ENCODE measurements at places on chromosomes 6 and 20.

- DNase-seq, result no peak
Observed at GRCh38 chr6:142005021-142005420, 127.7 kb upstream of the GJE1 start.

- no peak for DNase-seq
Observed at GRCh38 chr20:24610341-24611115, 141.1 kb downstream of the SYNDIG1 start.

DNA sequence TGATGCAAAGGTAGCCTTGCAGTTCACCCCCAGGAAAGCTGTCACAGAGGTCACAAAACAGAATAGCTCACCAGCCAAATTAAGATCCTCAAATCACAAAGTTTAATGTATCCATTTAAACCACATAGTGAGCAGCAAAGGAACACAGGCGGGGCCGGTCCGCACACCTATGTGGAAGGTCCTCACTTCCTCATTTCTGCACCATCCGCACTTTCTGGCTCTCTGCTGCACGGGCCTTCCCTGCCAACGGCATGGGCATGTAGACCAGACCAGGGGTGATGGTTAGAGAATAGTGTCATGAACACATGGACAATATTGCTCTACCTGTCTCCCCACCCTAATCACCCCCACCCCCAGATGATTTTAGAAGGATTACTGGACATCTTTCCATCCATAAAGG is 12.1 kb upstream of the TBXT start:
- DNase-seq, result no peak

DNA sequence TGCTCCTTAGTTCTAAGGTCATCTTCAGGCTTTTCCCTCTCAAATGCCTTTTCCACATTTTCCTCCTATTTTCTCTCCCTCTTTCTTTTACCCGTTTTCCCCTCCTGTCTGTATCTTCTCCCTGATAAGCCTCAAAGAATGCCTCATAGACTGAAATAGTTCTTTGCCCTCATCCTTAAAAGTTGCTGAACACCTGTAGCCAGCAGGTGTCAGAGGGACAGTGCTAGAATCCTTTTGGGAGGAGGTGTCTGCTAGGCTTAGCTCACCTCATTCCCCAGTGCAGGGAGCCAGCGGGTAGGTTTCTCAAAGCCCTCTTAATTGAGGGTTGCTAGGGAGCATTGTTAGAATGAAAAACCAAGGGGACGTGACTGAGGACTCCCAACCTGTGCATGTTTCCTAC is 204.0 kb downstream of the TSHZ2 start:
- no peak for DNase-seq

GRCh38 chr6:11763460-11764249 is 14.9 kb downstream of the ADTRP start:
- DNase-seq, result no peak

- DNase-seq, result peak; percentile 81
Observed at GRCh38 chr6:20173833-20174792, 38.2 kb downstream of the MBOAT1 start.

- DNase-seq, result no peak
Observed at GRCh38 chr20:63189846-63190559, 25.9 kb downstream of the YTHDF1 start.

GRCh38 chr6:119170447-119171087 is 92.1 kb upstream of the FAM184A start:
- no peak for DNase-seq

GRCh38 chr6:151014404-151015100 is 149.1 kb downstream of the MTHFD1L start:
- no peak for DNase-seq

- DNase-seq, result no peak
Observed at GRCh38 chr20:39800548-39800947, 838.4 kb downstream of the DHX35 start.

GRCh38 chr6:90346729-90347128 is 50.1 kb upstream of the BACH2 start:
- DNase-seq, result no peak

GRCh38 chr20:11217326-11218172 is 543.8 kb upstream of the JAG1 start:
- no peak for DNase-seq

DNA sequence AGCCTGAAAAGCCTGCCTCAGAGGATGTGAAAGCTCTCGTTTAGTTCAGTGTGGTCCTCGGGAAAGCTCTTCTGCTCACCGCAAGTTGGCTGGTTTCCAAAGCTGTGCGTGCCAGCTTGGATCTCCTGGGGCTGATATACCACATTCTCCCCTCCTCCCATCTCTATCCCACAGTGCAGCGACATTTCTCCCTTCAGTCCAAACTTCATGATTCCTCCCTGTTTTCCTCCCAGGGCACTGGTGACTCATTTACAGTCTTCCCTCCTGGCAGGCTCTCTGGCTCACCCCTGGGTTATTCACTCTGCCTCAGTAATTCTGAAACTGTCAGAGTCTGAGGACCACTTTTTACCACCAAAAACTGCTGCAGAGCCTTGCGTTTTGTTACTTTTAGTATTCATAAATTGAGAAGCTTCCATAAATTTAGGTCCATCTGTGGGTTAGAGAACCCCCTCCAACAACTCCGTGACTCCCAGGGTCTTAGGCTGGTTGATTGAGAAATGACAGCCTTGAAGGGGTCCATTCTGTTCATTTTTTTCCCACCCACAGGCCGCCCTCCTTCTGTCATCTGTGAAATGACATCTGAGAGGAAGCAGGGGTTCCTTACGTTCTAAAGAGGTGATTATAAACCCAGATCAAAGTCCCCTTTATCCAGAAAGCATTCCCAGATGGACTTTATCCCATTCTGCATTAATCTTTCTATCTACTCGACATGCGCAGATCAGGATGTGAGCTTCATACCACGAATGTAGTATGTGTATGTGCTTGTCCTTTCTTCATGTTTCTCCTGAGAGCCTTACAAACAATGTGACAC is 6.1 kb downstream of the TRIM10 start:
- no peak for DNase-seq
